CD4-positive, alpha-beta T cell treated with Interleukin-6 for 4 hours (primary cell): ENCODE measurements at places on chromosomes 11 and 22.
A peak's percentile ranks its signal among the peaks of the same experiment; 100 is the strongest.

GRCh38 chr11:2522631-2523255 is 77.9 kb downstream of the KCNQ1 start:
- DNase-seq: no peak

- peak; percentile 79 for DNase-seq
These were observed 22.8 kb downstream of the ARRB1 start for GRCh38 chr11:75328426-75329277.

DNA sequence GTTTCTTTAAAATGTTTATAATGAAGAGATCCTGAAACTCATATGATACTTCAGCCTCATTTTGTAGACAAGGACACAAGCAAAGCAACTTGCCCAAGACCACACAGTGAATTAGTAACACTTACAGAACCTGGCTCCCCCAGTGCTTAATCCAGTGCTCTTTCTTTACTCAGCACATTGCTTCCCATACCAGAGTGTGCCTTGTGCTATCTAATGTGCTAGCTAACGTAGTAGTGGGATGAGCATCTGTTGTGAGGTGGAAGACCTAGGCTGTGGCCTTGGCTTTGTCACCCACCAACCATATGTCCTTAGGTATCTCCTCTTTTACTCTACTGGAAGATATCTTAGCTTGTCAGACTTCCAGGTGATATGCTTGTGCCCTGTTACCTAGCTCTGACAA is 5.1 kb downstream of the SPCS2 start:
- DNase-seq: no peak

DNA sequence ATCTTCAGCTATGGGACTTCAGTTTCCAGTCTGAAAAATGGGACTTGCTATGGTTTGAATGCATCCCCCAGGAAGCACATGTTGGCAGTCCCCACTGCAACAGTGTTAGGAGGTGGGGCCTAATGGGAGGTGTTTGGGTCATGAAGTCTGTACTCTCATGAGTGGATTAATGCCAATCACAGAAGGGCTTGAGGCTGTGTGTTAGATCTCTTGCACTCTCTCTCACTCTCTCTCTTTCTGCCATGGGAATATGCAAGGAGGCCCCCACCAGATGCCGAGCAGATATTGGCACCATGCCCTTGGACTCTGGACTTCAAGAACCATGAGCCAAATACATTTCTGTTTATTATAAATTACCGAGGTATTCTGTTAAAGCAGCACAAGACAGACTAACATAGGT is 7.8 kb upstream of the AP1B1 start:
- DNase-seq: no peak

DNA sequence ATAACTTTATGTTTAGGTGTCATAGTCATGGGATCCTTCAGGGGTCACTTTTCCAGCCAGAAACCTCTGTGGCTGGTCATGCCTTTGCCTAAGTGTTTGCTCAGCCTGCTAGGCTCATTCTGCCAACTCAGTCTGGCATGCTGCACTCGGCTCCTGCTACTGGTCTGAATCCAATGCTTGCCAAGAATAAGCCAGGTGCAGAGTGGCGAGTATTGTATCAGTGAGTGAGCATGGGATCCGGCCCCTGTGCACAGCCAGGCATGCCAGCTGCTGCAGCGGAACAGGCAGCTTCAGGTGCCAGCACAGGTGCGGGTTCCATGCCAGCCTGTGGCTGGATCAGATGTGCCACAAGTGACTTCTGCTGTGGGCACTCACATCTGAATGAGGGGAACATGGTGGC is 1269.3 kb upstream of the CNTN5 start:
- DNase-seq: no peak

- no peak for DNase-seq
These were observed 89.0 kb downstream of the RELT start for GRCh38 chr11:73465023-73465675.

DNA sequence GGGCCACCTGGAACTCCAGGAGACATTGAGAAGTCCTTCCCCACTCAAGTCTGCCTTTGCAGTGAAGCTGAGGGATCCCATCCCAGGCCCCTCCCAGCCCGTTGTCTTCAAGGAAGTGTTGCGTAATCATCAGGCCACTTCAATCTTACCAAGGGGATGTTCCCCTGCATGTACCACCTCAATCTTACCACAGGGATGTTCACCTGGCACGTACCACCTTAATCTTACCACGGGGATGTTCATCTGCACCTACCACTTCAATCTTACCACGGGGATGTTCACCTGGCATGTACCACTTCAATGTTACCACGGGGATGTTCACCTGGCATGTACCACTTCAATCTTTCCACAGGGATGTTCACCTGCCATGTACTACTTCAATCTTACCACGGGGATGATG is 108.0 kb upstream of the SYN3 start:
- DNase-seq: no peak

DNA sequence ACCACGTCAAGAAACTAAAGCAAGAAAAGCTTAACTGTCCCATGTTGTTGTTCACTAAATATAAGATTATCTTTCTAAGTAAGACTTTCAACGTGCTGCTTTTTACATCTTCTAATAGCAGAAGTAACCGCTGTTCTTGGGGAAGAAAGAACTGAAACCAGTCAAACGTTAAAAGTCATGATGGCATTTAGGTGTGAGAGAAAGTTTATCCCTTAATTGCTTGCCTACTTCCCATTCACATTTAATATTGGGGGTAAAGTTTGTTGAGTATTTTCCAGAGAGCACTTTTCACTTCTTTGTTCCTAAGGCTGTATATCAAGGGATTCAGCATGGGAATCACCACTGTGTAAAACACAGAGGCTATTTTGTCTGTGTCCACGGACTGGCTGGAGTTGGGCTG is 970 bp downstream of the OR5B21 start:
- no peak for DNase-seq

- DNase-seq: peak; percentile 63
These were observed 109.7 kb upstream of the RRM1 start for GRCh38 chr11:3984896-3985295.

DNA sequence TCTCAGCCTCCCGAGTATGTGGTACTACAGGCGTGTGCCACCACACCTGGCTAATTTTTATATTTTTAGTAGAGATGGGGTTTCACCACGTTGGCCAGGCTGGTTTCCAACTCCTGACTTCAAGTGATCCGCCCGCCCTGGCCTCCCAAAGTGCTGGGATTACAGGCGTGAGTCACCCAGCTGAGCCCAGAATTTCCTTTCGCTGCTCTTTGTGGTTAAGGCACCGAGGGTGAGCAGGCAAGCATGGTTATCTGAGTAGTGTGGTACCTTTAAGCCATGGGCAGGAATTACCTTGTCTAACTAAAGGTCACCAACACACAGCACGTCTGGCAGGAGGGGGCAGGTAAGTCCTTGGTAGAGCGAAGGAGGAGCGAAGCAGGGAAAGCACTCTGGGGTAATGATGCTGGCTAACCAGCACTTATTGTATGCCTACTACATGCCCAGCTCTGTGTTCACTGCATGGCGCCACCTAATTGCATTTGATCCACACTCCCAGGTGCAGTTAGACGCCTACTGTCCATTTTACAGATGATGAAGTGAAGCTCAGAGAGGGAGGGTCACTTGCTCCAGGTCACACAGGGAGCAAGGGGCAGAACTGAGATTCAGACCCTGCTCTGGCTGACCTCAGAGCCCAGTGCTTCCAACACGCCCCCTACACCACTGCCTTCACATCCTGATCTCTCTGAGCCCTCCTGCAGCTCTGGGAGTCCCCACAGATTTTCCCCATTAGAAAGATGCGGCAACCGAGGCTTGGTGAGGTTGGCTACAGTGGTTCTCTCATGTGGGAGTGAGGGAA is 45.7 kb downstream of the TRIOBP start:
- DNase-seq: no peak

GRCh38 chr22:17639247-17639741 is 737 bp downstream of the BCL2L13 start:
- no peak for DNase-seq

GRCh38 chr22:31812977-31813605 is 59.3 kb downstream of the DEPDC5 start:
- DNase-seq: no peak

- DNase-seq: peak; percentile 16
These were observed 89.0 kb downstream of the MICAL2 start for GRCh38 chr11:12199231-12199948.

DNA sequence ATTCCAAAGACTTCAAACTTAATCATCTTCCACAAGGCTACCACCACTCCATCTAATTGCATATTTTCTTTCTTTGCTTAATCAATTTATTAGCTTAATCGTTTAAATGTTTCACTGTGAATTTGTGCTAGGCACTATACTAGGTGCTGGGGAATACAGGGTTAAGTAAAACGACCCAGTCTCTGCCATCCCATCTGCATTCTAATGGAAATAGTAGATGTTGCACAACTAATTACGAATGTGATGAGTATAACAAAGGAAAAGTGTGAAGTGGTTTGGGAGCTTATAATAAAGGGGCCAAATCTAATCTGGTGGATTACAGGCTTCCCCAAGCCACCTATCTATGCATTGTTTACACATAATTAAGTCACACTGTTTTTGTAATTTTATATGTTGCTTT is 147.1 kb downstream of the FAM181B start:
- DNase-seq: no peak

DNA sequence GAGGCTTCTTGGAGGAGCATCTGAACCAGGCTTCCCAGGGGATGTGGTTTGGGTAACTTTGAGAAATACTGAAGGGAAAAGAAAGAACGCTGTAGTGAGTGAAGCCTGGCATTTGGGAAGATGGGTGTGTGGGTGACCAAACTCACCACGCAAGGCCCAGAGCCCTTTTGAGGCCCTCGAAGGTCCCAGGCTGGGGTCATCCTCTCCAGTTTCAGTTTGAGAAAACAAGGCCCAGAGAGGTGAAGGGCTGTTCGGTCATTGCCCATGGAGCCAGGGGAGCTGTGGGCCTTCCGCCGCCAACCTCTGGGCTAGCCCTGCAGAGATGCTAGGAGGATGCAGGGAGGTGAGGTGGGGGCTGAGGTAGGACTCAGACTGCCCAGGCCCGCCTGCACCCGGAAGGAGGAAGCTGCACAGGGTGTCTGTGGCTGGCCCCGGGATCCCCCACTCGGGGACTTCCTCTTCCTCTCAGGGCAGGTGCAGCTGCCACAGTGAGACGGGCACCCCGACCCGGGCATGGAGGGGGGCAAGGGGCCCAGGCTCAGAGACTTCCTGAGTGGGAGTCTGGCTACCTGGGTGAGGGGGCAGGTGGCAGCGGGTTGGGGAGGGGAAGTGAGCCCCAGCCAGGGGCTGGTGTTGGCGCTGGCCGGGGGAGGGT is at the start of gene CCDC88B:
CCDC88B (plus strand) TSS at position 451 of the 655 bp plus-strand sequence; CDS start at position 514, 63 bp downstream.
- peak; percentile 92 for DNase-seq

DNA sequence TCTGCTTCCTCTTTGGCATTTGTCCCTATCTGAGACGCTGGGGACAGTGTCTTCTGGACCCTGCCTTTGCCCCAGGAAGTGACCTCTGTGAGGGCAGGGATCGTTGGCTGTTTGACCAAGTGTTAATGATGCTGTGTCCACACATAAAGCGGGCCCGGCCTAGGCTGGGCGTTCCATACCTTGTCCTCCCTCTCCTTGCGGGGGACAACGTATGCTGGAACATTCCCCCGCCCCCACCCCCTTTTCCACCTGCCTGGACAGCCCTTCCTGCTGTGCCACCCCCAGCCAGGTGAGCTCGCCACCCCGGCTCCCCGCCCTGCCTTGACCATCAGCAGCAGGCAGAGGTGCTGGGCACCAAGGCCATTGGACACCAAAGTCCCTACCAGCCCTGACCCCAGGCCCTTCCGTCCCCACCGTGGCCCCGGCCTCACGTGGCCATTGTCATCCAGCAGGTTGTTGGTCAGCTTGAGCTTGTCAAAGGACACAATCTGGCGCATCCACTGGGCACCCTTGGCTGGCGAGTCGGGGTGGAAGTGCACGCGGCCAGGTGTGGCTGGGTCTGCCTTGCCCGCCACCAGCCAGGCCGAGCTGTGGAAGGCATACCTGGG is 4.1 kb upstream of the NUDT8 start:
- DNase-seq: no peak

DNA sequence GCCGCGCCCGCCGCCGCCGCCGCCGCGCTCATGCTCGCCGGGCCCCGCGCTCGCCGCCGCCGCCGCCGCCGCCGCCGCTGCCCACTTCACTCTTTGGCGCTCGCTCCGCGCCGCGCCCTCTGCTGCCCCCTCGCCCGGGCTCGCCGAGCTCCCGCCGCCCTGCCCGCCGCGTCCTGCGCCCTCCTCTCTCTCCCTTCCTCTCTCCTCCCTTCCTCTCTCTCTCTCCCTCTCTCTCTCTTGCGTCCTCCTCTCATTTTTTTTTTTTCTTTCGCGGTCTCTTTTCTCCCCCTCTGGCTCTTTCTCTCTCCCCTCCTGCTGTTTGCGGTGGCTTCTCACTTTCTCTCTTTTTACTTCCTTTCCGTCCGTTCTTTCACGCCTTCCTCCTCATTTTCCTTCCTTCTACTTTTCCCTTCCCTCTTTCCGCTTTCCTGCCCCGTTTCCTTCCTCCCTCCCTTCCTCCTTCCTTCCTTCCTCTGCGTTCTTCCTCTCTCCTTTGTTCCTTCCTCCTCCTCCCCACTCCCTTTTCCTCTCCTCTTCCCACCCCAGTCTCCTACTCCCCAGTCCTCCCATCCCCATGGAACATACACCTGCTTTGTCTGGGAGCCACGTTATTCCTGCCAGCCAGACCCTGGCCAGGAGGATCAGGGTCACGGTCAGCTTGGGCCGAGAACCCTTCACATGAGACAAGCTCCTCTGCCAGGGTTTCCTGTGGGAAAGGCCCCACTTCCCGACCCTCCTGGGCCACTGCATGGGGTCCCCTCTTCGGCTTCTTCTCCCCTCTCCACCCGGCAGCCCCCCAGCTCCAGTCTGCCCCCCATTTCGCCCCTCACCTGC is 19.3 kb upstream of the SHISAL1 start:
- DNase-seq: no peak

DNA sequence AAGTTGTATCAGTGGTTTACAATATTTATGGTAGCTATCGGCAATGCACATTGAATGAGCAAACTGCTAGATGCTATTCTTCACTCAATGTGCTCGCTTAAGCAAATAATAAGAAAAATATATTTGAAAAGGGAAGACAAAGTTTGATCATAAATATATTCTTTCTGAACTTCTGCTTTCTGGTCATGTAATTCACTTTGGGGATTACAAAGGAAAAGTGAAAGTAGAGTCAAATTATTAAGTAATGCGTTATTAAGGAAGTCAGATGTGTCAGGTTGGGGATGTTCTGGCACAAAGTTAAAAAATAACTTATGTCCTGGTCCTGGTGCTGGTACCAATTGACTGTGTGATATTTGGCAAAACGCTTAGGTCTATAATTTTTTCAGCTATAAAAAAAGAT is 98.0 kb upstream of the TRIM77 start:
- DNase-seq: no peak

DNA sequence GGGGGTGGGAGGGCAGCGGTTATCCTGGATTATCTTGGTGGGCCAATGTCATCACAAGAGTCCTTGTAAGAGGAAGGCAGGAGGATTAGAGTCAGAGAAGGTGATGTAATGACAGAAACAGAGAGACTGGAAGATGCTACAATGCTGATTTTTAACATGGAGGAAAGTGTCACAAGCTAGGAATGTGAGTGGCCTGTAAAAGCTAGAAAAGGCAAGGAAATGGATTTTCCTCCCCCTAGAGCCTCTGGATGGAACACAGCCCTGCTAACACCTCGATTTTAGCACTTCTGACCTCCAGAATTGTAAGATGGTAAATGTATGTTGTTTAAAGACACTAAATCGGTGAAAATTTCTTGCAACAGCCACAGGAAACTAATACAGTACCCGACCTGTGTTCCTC is 109.3 kb downstream of the MN1 start:
- DNase-seq: no peak
